SK-MEL-5 (cell line): ENCODE measurements at places on chromosomes 7 and 10.

GRCh38 chr10:110042181-110042580 is 34.4 kb downstream of the ADD3 start:
- no peak for DNase-seq

GRCh38 chr7:79386688-79387422 is 66.6 kb downstream of the MAGI2 start:
- DNase-seq = no peak

- DNase-seq = no peak
Observed at GRCh38 chr7:40403703-40404476, 269.1 kb downstream of the SUGCT start.

DNA sequence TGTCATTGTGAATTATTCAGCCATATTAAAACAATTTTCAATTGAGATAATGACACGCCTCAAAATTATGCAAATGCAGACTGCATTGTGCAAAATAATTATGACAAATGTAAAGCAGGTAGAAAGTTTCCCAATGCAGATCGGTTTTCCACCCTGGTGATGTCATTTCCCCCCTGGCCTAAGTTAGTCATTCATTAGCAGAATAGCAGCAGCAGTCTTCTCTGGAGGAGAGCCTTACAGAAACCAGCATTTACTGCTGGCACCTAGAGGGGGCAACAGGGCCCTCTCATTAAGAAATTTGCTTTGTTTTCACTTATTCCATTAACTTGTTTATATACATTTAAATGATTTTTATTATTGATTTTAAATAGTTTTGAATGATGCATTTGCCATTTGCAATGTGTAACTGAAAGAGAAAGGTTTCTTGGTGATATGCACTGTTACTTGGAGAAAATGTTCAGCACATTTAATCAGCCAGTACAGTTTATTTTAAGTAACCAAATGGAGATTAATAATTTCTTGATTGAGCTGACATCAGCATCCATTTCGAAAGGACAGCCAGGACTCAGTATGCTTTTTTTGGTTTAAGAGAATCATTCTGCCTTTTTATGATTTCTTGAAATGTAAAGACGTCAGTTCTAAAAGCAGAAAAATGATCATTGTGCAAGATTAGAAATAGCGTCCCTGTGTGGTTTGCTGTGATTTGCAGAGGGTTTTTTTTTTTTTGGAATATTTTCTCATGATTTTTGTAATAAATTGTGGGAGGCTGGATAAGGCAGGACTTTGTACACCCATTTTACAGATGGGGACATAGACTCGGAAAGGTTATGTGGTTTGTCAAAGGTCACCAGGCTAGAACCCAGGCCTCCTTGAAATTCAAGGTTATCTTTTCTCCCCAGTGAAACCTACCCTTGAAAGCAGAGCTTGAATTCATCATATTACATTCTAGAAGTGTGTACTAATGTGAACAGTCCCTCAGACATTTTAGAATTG is 3.5 kb downstream of the ARID5B start:
- peak; percentile 72 for DNase-seq

DNA sequence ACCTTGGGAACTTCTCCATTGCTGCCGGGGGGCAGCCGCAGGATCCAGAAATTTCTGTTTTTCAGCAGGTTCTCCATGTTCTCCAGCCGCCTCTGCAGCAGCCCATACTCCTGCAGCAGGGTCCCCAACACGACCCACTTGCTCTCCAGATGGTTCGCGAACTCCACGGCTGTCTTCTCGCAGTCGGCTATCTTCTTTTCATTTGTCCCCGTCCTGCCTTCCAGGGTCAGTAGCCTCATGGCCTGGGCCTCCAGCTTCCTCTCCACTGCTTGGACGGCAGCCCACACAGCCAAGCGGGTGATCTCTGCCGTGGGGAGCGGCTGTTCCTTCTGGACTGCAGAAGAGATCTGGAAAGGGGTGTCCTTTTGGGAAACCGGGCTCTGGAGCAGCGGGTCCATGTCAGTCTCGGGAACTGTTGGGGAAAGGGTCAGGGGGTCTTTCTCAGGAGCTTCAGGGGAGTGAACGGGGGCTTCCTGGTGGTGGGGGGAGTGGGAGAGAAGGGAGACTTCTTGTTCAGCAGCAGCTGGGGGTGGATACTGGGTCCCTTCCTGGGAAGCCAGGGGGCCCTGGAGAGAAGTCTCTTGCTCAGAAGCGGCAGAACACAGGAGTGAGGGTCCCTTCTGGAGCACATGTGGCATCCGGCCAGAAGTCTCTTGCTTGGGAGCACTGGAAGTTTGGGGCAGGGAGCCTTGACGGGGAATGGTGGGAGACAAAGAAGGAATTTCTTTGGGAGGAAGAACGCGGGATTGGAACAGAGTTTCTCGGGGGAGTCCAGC is 5.5 kb downstream of the ZNF777 start:
- DNase-seq = no peak

- DNase-seq = peak; percentile 2
Observed at GRCh38 chr10:90912174-90912573, 8.7 kb downstream of the ANKRD1 start.

- DNase-seq = no peak
Observed at GRCh38 chr10:47243356-47243755, 56.6 kb upstream of the GDF10 start.

GRCh38 chr10:852386-852785 is 79.1 kb downstream of the LARP4B start:
- no peak for DNase-seq

DNA sequence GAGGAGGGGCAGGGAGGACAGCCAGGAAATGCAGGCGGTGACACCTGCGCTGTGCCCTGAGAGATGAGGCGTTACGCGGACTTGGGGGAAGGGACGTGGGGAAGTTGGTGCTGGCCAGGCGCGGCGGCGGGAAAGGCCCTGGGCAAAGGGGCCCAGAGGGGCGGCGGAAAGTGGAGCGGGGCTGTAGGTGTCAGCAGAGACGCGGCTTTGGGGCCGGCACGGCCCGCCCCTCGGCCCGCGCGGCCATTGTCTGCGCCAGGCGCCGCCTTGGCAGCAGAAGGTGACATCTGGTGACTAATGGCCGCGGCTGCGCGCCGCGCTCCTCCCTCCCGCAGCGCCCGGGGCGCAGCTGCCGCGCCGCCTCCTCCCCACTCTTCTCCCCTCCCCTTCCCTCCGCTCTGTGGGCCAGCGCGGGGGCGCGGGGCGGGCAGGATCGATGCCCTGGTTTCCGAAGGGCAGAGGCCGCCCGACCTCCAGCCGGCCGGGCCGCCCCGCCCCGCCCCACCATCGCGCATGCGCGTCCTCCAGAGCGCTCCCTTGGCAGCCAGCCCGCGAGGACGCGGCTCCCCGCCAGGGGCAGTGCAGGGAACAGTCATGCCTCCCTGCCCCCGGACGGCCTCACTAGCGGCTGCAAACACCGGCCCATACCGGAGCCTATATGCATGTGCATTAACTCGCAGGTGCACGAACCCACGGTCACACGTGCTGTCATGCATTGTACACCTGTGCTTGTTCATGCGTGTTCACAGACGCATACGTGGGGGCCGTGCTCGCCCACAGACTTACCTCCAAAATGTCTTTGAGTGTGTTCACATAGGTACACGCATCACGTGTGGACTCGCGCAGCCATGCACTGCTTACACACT is 269.6 kb downstream of the RPS24 start:
- peak; percentile 81 for DNase-seq

DNA sequence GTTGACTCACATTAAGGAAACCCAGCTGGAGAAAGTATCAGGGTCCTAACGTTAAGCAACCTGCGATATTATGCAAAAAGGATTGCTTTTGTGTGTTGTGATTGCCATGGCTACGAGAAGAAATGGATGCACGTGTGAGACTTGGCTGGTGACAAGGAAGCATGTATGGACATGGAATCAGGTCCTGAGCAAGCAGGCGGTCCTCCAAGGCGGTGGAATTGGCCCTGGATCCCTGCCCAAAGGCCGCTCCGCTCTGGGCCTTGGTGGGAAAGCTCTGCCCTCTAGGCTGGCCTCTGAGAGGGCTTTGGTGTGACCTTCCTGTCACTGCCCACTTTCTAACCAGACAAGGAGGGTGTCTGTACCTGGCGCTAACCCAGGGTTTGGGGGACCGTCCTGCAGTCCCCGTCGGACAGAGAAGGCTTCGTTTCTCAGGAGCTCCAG is 192.1 kb downstream of the EBF3 start:
- no peak for DNase-seq
